Activated CD4-positive, alpha-beta T cell treated with anti-CD3 and anti-CD28 coated beads, Interleukin-2, amount 10 ng/mL, durations not matched to agents 7 days and 5 days (primary cell): ENCODE measurements at places on chromosomes 12 and 14.
A peak's percentile ranks its signal among the peaks of the same experiment; 100 is the strongest.

- peak; percentile 70 for DNase-seq
Observed at GRCh38 chr14:51828017-51828797, 32.2 kb upstream of the GNG2 start.

- no peak for DNase-seq
Observed at GRCh38 chr14:57182760-57183503, 85.8 kb downstream of the EXOC5 start.

- no peak for DNase-seq
Observed at GRCh38 chr14:33653308-33653695, 297.6 kb downstream of the EGLN3 start.

DNA sequence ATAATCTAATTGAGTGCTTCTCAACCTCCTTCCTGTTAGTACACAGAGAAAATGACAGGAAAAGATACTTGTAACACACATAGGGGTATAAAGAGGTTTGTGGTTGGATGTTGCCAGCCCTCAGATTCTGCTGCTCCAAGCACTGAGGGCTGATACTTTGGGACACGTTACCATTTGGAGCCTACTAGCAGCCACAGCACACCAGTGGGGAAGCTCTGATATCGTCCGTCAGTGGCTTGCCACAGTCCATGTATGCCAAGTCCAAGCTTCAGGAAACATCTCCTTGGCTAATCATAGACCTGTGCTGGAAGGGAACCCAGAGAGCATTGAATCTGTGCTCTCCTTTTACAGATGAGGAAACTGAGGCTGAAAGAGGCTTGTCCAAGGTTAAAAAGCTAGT, 22.3 kb downstream of the B4GALNT3 start:
- no peak for DNase-seq

- peak; percentile 9 for DNase-seq
Observed at GRCh38 chr14:30214461-30215090, 286.9 kb upstream of the PRKD1 start.

- no peak for DNase-seq
Observed at GRCh38 chr12:46468160-46468559, 95.6 kb upstream of the SLC38A2 start.

DNA sequence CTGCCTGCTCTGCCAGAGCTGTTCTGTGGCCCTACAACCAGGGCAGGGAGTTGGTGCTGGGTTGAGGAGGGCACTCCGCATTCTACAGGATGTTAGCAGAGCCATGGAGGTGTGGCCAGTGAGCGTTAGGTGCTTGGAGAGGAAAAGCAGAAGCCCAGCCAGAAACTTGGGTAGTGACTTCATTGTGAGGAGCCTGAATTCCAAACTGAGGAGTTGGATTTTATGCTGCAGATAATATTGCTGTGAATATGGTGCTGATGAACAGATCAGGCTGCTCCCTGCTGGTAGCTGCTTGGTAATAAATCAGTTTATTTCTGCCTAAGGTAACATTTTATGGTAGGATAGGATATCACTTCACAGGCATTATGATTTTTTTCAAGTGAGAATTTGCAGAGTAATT, 7.1 kb upstream of the CCDC175 start:
- no peak for DNase-seq

DNA sequence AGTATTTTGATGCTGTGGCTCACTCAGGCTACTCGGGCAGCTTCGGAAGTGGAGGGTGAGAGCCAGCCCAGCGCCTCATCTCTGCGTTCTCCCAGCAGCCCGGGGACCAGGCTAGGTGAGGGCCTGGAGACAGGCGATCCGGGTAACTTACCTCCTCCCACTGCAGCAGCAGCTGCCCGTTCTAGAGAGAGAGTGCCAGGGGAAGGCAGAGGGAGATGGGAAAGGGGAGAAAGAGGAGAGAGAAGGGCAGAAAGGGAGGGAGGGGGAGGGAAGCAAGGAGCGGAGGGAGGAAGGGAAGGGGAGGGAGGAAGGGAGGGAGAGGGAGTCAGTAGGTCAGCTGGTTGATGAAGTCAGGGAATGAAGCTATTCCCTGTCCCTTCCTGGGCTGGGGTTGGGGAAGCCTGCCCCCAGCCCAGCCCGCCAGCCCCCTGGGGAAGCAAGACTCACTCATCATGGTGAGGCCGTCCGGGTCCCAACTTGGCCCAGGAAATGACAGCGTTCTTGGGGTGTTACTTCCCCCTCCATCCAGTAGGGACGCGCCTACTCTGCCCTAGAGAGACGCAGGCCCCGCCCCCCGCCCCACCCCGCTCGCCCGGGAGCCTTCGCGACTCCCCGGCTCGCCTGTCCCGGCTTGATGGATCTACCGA, at the start of gene IFI27L2:
TSS of gene IFI27L2 (minus strand) at position 494 of the 647 bp plus-strand sequence. CDS start at position 454, 40 bp downstream.
- peak; percentile 80 for DNase-seq

- DNase-seq, result peak; percentile 61
Observed at GRCh38 chr12:12466157-12466556, 96.5 kb downstream of the DUSP16 start.

- no peak for DNase-seq
Observed at GRCh38 chr14:66284346-66284745, 201.8 kb upstream of the CCDC196 start.

- no peak for DNase-seq
Observed at GRCh38 chr12:38157274-38157932, 159.2 kb upstream of the ALG10B start.

DNA sequence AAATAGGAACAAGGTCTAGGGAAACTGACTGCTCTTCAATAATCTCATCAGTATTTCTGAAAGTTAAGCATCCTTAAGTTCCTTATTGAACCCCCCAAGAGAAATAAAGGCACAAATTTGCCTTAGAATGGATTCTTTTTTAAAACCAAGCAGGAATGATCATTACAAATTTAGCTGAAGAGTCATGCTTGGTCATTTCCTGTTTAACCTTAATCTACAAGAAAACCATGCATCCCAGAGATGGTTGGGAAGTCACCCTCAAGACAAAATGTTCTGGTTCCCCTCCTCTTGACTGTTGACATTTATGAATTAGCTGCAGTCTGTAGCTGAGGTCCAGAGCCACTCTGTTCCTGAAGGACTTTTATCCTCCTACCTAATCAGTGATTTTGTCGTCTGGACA, 291.8 kb upstream of the G2E3 start:
- DNase-seq, result no peak

- no peak for DNase-seq
Observed at GRCh38 chr12:75579552-75579951, 68.1 kb upstream of the KRR1 start.

GRCh38 chr12:14664434-14665023, 31.9 kb downstream of the GUCY2C start:
- DNase-seq, result peak; percentile 61

DNA sequence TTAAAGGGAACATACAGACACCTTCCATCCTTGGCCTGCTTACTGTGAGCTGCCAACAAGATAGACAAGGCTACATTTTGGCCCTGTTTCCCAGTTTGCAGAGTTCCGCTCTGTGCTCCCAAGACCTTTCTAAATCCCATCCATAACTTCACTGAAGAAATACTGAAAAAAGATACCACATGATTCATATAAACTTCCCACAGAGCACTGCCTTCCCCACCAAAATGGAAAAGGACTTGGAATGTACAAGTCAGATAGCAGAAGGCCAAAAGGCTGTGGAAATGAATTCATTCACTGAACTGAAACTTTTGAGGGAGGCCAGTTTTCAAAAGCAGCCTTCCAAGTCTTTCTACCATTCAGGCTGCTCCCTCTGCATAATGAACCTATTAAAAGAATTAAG, 29.6 kb downstream of the PDZRN4 start:
- DNase-seq, result no peak

DNA sequence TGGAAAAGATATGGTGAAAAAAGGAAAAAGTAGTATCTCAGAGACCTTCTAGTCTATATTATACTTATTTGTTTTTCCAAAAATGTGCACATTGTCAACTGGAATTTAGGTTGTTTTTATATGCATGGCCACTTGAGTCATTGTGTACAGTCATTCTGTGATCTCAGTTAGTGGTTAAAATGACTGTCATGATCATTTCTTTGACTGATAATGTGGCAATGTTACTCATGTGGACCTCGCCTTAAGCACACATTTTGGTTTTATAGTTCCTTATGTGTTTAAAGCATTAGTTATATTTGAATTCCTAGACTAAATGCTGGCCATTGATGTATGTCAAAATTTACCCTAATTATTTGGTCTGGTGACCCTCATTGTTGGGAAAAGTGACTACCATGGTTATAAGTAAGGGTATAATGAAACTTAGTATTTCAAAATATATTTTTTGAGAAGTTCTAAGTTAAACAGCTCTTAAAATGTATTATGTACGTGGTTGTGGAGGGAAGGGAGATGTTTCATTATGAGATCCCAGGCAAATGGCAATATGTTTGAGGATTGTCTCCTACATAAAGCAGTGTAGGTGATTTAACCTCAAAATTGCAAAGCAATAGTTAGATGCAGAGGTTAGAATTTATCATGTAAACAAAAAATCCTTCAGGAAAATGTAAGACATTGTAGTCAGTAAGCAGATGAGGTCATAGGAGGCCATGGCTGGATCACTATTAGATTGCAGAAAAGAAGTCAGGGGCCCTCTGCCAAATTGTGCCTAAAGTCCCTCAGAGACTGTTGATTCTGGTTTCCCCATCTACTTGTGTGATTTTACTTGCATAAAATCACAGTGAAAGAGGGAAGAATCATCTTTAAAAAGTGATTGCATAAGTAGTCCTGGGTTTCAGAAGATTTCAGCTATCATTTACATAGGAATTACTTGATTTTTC, 17.5 kb downstream of the PNMA1 start:
- no peak for DNase-seq

- no peak for DNase-seq
Observed at GRCh38 chr12:95499772-95500171, 25.8 kb downstream of the METAP2 start.

GRCh38 chr12:116126610-116127009, 150.9 kb downstream of the MED13L start:
- no peak for DNase-seq

DNA sequence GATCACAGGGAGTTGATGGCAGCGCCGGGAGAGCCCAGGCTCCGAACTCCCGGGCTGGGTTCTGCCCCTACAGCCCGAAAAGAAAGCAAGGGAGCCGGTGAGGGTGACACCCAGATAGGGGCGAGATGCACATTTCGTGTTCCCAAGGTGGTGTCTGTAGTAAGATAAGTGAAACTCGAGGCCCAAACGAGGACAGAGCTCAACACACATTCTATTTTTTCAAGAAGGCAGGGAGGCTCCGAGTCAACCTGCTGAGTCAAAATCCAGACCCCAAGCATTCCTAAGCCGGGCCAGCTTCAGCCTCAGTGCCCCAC, 24.2 kb upstream of the YY1 start:
- no peak for DNase-seq

DNA sequence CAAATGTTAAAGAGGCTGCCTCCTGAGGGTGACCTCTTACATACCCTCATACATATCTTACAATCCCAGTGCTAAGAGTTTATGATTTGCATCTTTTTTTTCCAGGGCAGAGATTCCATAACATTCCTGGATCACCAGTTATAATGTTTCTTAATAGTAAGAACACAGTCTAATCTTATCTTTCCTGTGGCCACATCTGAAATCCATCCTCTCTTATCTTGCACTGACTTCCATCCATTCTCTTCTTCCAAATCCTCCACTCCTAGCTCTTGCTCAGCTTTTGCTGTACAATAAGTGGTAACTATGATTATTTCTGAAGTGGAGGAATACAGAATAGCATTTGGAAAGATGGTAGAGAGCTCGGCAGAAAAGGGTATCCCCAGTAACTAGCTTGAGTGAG, 6.3 kb downstream of the CALCOCO1 start:
- no peak for DNase-seq
